ENCODE measurements at places on chromosomes 7 and 10. TPM values are rescaled to one million over a fixed set of nuclear protein-coding genes. Genes with fewer than 3 reads are reported as not detected.

The EBF3 gene
- total RNA-seq, result 3.1 TPM

The CUZD1 gene
- 0.54 TPM for total RNA-seq

The LRRD1 gene
- not detected for total RNA-seq

The SHOC2 gene
- 45.3 TPM for total RNA-seq

The SBDS gene
- 66.7 TPM for total RNA-seq

Data from endothelial cell of coronary artery (primary cell).